SK-N-SH (cell line): ENCODE measurements at places on chromosomes 1 and 21.

DNA sequence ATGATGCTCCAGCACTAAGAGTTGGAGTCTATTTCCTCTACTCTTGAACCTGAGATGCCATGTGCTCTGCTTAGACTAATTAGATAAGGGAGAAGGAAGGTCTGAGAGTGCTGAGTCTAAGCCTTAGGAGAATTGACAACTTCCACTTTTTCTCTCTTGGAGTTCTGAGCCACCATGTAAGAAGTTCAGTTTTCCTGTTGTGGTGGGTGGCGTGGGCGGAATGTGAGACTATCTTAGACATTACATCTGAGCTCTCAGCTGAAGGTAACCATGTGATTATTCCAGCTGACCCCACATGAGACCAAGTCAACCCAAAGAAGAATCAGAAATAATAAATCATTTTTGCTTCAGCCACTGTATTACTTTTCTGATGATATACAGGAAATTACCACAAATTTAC, 404.5 kb upstream of the LRRC7 start:
- DNase-seq, result no peak

- no peak for DNase-seq
Observed at GRCh38 chr1:166328956-166329355, 162.2 kb upstream of the FAM78B start.

- DNase-seq, result no peak
Observed at GRCh38 chr1:186202271-186202764, 172.7 kb downstream of the TPR start.

GRCh38 chr21:32991361-32991760, 34.4 kb upstream of the OLIG2 start:
- DNase-seq, result no peak

DNA sequence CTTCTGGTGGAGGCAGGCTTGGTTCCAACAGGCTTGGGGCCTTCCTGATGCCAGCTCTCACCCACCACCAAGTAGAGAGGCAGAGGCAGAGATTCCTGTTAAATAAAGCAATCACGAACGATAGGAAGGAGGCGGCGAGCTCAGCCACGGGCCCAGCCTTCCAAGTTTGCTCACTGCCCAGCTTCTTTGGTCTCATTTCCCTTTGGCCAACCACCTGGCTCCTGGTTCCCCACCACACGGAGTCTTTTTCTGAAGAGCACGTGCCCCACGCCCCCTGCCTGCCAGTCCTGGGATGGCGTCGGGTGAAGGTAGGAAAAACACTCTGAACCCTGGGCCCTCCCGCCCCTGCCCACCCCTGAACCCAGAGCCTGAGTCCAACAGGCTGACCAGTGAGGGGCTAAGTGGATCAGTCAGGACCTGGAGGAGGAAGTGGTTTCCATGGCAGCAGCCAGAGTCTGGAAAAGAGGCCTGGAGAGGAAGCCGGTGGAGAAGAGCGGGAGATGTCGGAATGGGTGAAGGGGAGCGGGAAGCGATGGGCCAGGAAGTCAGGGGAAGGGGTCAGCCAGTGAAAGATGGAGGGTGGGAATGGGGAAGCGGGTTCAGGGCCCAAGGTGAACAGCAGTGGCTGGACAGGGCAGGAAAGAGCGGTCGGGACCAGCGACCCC, 158.2 kb upstream of the KLHDC7A start:
- peak; percentile 58 for DNase-seq

GRCh38 chr21:33478182-33478581, 1.6 kb downstream of the TMEM50B start:
- DNase-seq, result no peak

- no peak for DNase-seq
Observed at GRCh38 chr1:222028116-222028515, 286.2 kb upstream of the DUSP10 start.

DNA sequence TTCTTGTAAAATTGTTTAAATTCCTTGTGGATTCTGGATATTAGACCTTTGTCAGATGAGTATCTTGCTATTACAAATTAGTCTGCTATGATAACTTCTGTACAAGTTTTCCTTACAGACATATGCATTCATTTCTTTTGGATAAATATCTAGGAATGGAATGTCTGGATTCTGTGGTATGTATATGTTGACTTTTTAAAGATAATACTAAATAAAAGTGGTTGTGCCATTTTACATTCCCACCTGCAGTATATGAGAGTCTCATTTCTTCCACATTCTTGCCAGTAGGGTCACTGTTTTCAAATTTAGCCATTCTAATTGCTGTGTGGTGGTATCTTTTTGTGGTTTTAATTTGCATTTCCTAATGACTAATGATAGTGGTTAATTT, 53.9 kb downstream of the SYDE2 start:
- DNase-seq, result no peak

DNA sequence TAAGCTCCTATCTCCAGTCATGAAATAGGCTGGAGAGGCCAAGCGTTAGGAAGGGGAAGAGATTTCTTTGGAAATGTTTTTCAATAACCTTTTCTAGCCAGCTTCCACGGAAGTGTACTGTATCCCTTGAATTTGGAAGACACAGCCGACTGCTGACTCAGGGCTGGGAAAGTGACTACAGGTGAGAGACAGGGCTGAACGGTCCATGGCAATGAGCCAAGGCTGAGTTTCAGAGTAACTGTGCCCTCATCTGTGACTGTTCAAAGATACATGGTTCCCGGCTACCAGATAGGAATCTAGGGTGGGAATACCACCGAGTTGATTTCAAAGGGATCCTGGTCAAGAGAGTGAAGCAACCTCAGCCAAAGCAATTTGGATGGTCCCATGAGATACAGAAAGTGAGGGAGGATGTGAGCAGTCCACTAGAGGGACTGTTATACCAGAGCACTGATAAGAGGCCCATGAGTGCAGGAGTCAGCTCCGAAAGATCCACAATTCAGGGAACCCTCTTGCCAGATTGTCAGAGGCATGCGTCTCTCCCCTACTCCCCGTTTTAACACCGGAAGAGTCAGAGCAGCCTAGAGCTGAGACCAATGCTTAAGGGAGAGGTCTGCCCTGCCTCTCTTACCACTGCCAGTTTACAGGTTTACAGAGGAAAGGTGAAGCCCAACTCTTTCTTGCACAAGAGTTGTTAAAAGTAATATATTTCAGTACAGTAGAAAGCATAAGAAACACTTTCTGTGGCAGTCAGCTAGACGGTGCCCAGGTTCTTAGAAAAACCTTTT, 3.2 kb upstream of the KRTAP19-8 start:
- no peak for DNase-seq
